NCI-H2081 (cell line): ENCODE measurements at places on chromosomes 11 and 22.

DNA sequence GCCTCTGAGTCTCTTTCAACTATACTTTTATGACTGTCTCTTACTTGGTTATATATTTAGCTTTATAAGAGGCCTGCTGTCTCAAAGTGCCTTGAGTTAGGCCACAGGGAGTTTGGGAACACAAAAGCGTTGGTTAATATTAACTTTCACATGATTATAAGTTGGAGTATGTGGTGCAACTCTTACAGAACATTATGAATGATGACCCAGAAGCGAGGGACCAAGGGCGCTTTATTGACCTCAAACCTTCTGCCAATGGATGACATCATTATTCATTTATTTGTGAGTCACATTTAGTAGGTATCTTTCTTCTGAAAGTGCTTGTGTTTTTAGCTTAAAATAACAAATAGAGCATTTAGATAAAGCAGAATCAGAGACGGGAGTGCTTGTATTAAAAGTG, 298.0 kb upstream of the ZC3H12C start:
- no peak for DNase-seq

GRCh38 chr11:93775289-93775688, 8.8 kb upstream of the MED17 start:
- DNase-seq = no peak

GRCh38 chr22:24805790-24806662, at the start of gene SGSM1:
SGSM1 (plus strand) TSS chr22:24806211; CDS start chr22:24806326, 115 bp downstream.
- DNase-seq = peak; percentile 81

DNA sequence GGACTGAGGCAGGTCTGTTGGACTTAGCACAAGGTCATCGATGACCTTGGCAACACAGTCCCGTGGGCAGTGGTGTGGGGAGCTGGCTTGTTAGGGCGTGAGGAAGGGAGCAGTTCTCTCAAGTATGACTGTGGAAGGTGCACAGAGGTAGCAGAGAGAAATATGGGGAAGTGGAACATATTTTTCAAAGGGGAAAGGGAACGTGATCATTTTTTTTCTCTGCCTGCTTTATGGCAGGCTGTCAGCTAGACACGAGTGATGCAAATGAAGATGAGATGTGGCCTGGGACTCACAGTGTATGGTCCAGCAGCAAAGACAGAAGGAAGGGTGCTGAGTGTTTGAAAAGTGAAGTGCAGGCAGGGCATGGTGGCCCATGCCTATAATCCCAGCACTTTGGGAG, 30.6 kb downstream of the ADAMTS8 start:
- DNase-seq = no peak

DNA sequence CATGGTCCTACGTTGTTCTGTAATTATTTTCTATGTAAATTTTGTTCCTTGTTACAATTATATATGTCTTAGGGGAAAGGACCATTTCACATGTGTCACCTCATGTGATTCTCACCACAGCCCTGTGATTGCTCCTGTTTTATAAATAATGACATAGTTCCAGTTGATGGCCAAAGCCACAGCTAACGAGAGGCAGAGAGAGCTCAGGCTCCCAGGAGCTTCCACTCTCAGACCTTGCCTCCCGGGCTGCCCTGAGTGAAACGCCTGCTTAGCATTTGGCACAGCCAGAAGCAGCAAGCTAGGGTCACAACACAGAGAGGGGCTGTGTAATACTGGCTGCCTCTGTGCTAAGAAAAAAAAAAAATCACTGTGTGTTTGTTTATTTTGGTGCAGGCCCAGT, 5.9 kb downstream of the TMEM121B start:
- no peak for DNase-seq

- DNase-seq = no peak
These were observed 272.3 kb upstream of the RAG2 start for GRCh38 chr11:36870361-36870760.

GRCh38 chr11:66887526-66887925, 30.7 kb downstream of the LRFN4 start:
- DNase-seq = no peak

- DNase-seq = no peak
These were observed 205.1 kb downstream of the TENM4 start for GRCh38 chr11:79235696-79236095.

DNA sequence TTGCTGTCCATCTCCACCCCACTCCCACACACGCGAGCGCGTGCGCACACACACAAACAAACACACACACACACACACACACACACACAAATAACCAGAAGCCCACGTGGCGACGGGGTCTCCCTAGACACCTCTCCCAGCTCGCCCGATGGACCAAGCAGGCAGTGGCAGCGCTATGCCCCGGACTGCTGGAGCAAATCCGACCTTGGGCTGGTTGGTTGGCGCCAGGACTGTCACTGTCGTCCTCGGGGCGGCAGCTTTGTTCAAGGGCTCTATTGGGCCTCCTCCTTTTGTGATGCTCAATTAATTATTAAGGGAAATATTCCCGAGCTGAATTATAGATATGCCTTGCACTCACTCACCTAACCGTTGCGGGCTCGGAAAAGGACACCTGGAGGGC, 1.7 kb upstream of the KCNA4 start:
- DNase-seq = no peak

GRCh38 chr22:43211941-43212433, 25.1 kb upstream of the TTLL12 start:
- DNase-seq = no peak

DNA sequence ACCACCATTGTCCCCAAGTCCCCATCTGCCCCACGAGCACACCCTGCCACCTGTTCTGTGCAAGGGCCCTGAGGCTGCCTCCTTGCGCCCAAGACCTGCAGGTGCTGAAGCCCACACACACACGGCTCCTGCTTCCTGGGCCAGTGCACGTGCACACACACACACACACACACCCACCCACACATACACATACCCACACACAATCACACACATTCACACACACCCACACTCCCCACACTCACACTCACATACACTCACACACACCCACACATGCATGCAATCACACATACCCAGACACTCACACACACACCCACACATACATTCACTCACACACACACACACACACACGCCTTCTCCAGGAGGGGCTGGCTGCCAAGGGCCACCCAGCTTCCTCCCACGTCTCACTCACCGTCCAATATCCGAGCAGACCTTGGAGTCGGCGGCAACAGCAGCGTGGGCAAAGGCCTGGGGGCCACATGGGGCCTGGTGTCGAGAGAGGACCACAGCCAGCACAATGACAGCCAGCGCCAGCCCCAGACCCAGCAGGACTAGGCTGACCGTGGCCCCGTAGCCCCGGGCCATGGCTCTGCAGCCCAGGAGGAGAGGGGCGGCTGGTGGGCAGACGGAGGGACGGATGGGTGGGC, 616 bp downstream of the GGT5 start:
- no peak for DNase-seq

DNA sequence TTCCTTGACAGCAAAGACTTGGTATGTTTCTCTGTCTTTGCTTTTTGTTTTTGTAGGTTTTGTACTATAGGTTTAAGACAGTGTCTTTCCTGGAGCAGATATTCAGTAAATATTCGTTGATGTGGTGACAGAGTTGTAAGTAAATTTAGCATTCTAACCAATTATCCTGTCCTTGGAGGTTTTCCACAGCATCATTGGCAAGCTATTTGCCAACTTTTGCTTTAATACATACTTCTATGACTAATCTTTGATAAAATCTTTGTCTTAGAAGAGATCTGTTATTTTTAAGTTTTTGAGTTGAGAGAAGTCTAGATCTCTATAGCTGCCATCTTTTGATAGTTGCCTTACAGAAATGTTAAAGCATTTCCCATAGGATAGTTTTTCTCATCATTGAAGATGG, 3.8 kb downstream of the USP47 start:
- no peak for DNase-seq

DNA sequence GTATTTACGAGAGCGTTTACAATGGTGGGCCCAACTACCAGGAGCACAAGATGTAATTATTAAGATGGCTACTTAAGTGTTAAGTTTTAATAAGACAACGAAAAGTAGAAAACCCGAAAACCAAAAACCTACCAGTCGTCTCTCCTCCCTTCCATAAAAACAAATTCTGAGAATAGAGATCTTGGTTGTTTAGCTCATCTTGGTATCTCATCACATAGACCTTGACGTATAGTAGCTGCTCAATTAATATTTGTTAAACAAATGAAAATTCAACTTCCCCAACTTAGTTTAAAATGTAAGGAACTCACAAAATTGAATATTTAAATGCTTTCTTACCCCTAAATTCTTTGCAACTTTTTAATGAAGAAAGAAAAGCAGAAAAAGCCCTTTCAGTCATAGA, 669 bp downstream of the KDM4D start:
- no peak for DNase-seq
